Cerebellar nuclear complex (tissue), 1 donor: ENCODE measurements at places on chromosomes 5 and 9.

DNA sequence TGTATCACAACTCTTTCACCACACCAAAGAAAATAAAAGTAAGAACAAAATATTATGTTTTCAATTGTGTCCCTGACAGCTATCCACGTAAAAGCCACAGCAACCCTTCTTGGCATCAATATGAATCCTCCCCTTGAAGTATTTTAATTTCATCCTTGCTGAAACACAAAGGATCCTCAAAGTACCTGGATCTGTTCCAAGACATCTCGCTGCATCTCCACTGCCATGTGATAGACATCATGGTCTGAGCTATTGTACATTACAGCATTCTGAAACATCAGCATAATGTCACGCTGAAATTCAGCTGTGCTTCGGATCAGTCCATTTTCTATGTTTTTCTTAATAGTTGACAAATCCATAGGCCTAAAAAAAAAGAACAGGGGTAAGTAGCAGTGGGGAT, 17.7 kb downstream of the BRD8 start:
- DNase-seq: no peak

DNA sequence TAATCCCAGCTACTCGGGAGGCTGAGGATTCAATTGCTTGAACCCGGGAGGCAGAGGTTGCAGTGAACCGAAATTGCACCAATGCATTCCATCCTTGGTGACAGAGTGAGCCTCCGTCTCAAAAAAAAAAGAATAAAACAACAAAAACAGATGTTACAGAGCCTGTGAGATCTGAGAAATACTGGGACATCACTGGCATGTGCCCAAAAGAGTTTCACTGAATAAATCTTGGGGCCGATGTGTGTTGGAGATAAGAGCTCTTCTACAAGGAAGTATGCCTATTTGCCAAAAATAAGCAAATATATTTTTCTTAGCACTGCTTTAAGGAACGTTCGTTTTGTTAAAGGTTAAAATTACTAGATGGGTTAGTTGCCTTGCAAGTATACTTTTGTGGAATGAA, 55.1 kb downstream of the KIAA1958 start:
- DNase-seq: no peak

DNA sequence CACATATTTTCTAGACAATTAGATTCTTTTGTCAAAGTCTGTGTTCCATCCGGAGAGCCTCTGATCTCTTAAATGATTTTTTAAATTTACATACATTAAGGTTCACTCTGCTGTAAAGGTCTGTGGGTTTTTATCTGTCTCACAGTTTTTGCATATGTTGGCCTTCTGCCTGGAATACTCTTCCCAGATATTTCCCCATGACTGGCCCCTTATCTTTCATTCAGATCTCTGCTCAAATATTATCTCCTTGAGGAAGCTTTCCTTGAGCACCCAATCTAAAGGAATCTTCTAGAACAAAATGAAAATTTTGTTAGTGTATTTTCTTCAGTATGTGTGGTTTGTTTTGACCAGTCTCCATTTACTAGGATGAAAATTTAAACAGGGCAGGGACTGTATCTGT, 26.3 kb downstream of the FAF2 start:
- no peak for DNase-seq

GRCh38 chr5:1827886-1828397, 26.7 kb downstream of the NDUFS6 start:
- no peak for DNase-seq

- no peak for DNase-seq
These were observed 172.2 kb upstream of the SGCD start for GRCh38 chr5:156154757-156155156.

DNA sequence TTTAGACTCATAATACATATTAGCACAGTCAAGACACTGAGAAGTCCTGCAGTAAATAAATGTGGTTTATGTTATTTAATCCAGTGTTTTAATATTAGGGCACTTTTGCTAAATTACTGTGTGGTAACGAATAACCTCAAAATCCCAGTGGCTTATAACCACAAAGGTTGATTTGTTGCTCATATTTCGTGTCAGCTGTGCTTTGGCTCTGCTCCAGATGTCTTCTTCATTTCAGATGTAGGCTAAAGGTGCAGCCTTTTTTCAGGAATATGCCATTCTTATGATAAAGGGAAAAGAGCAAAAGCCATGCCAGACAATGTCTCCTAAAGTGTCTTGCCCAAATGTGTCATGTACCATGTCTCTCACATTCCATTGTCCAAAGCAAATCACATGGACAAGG, 144.8 kb downstream of the BRINP1 start:
- no peak for DNase-seq

DNA sequence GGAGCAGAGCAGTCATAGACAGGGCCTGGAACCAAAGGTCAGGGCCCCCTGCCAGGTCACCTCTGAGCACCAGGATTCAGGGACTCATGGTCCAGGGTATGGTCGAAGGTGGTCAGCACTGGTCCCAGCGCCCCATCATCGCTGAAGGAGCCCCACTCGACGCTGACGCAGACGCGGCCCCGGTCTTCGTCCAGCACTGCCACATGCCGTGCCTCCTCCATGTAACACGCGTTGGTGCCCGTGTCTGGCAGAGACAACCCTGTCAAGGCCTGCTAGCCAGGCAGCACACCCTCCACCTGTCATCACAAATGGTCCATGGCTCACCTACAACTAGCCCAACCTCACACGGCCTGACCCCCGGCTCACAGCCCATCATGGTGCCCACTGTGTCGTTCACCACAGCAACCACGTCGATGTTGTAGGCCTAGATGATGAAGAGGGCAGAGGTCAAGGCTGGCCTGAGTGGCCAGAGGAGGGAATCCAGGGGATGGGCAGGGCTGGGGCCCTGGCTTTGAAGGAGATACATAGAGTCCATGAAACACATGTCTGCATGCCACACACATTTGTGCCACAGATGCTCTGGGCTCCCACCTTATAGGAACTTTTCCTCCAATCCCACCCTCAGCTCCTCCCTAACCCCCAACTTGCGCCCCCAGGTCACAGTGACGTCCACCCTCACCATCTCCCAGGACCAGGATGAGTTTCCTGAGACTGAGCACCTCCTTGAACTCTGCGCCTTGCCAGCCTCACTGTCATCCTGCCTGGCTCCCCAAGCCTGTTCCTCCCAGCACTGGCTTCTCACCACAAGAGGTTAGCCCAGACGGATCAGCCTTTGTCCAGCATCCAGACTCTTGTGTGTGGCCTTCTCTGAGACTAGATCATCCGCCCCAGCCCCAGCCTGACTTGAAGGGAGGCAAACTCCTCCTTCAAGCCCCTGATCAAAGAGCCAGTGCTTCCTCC, 9.5 kb downstream of the HK3 start:
- no peak for DNase-seq

DNA sequence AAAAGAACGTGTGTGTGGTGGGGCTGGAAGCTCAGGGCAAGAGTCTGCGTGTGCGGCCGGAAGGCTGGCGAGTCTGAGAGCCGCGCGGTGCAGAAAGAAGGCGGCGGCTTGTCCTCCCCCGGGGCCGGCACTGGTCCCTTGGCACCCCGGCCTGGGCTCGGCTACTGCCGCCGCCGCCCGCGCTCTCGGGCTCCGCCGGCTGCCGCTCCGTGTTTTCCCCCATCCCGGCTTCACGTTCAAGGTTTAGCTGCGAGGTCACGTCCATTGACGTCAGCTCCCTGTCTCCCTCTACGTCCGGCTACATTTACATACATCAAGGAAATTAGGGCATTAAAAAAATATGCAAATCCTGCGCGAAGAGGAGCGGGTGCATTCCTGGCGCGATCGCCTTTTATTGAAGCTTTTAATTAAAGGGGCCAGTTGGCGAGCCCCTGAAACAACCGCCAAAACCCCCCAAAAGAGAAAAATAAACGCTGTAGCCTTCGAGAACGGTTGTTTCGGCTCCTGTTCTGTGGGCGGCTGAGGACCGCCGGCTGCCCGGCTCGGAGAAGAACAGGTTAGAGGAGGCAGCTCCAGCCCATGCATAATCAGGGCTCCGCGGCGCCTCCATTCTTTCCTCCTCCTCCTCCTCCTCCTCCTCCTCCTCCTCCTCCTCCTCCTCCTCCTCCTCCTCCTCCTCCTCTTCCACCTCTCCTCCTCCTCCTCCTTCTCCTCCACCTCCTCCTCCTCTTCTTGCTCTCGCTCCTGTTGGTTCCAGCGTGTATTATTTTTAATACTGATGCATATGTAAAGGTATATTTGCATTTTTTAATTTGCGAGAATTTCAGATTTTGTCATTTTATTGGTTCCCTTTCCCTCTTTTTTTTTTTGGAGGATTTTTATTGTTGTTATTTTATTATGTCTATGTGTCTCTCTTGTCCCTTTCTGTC, 207.0 kb downstream of the MEF2C start:
- DNase-seq: peak; percentile 75

DNA sequence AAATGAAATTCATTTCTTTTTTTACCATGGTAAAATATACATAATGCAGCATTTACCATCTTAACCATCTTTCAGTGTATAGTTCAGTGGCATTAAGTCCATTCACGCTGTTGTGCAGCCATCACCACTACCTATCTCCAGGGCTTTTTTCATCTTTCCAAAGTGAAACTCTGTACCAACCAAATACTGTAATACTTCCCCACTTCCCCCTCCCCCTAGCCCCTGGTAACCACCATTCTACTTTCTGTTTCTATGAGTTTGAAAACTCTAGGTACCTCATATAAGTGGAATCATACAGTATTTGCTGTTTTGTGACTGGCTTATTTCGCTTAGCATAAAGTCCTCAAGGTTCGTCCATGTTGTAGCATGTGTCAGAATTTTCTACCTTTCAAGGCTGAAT, 23.4 kb downstream of the SPAAR start:
- DNase-seq: no peak

DNA sequence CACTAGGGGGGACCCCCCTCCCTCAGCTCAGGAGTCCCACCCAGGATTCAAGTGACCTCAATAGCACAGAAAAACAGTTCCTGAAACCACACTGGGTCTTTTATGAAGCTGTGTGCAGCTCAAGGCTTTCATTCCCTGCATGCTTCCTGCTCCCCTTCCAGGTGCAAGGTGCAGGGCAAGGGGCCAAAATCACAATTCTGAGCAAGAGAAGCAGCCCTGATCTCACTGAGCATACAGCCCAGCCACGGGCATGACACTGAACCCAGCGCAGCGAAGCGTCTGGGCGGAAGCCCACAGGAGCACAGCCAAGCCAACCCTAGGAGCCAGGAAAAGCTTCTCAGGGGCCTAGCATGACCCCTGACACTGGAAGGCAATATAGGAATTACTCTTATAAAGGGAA, 62.9 kb downstream of the IRX2 start:
- DNase-seq: no peak

GRCh38 chr9:32331240-32331639, 53.2 kb upstream of the ACO1 start:
- no peak for DNase-seq

GRCh38 chr5:7667216-7667767, 183.6 kb downstream of the CFAP90 start:
- no peak for DNase-seq

DNA sequence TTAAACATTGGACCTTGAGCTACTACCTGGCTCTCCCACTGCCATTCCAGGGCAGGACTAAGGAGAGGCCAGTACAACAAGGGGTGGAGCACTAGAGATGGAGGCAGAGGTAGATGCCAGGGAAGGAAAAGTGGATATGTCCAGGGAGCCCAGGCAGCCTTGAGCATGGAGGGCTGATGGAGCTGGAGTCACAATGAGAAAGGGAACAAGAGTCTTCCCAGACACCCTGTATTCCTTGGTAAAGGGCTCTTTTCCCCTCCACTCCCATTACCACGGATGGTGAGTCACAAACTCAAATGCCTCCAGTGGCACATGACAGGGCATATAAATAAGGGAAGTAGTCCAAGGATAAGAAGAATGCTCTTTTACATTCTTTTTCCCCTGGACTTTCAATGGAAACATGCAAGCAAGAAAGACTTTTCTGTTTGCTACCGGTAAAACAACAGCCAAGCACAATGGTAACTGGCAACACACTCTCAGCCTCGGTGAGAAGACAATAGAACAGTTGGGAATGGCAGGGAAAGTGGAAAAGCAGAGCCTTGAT, 16.7 kb downstream of the ERAP1 start:
- DNase-seq: no peak

GRCh38 chr9:98867429-98868168, 60.1 kb downstream of the GALNT12 start:
- no peak for DNase-seq
